ENCODE measurements at places on chromosomes 1 and 21.

- DNase-seq: no peak
Observed at GRCh38 chr1:52355436-52355835, 10.6 kb downstream of the CC2D1B start.

DNA sequence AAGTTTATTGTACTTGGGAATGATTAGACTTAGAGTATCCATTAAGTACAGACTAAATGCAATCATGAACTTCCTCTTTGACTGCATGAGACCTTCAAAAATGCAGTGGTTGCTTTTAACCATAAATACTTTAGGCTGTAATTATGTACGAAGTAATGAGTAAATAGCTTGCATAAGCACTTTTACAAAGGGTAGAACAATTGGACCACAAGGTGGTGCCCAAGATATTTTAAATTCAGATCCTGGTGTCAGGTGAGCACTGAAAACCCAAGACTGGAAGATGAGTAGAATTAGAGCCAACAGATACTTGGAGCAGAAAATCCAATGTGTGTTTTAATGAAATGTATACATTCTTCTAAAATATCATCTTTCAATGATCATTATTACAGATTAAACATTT is 43.4 kb upstream of the RHOU start:
- no peak for DNase-seq

- DNase-seq: no peak
Observed at GRCh38 chr1:208821939-208822338, 577.8 kb upstream of the PLXNA2 start.

DNA sequence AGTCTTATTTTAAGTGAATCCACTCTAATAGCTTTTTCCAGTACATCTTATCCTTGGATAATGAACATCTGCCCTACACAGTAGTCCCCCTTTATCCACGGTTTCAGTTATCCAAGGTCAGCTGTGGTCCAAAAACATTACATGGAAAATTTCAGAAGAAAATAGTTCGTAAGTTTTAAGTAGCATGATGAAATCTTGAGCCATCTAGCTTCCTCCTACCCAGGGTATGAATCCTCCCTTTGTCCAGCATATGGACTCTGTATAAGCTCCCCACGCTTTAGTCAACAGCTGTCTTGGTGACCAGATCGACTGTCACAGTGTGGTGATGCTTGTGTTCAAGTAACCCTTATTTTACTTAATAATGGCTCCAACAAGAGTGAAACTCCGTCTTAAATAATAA is 2.6 kb downstream of the GLRX2 start:
- DNase-seq: no peak

DNA sequence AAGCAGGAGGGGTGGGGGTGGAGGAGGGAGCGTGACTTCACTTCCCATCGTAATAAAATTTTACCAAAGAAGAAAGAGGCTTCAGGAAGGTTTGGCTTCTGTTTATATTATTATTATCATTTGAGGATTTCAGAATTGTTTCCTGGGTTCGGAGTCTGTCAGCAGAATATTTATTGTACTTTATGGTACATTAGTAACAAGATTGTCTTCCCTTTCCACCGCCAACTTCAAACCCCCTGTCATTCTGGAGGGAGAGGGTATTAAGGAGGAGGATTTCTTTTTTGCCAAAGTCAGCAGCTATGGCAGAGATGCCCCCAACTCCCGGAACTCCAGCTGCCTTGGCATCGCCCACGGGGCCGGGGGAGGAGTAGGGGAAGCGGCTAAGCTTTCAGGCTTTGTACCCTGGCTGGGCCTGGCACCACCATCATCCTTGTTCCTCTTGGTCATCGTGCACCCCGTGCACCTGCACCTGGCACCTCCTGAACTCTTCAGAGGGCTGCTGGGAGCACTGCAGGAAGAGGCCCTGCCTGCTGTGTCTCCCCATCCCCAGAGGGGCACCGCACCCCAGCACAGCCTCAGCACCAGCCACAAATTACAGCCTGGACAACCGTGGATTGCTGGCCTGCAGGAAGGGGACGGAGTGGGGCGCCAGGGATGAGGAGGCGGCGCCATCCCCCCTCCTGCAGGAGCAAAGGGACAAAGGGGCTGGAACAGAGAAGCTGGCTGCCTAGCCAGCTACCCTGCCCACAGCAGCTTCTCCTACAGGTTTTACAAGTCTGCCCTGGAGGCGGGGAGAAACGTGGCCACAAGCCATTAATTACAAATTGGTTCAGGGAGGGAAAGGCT is 24.0 kb upstream of the PAX7 start:
- DNase-seq: no peak

- DNase-seq: no peak
Observed at GRCh38 chr1:192527950-192528349, 47.6 kb upstream of the RGS1 start.

DNA sequence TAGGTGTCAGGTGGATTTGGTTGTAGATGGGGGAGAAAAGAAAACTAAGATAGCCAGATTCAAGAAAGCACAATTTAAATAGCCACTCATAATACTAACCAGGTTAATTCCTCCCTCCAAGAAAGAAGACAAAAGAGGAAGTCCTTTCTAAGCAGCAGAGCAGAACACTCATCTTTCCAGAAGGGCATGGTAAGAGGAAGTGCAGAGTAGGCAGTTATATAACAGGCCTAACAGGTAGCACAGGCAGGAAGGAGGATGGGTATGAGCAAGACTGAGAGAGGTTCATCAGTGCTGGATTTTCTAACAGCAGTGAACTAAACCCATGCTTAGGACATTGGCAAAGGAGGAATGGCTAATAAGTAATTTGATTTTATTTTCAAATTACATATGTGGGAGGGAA is 517.5 kb downstream of the PLPP3 start:
- DNase-seq: no peak

- no peak for DNase-seq
Observed at GRCh38 chr1:162626761-162627160, 5.5 kb upstream of the DDR2 start.

DNA sequence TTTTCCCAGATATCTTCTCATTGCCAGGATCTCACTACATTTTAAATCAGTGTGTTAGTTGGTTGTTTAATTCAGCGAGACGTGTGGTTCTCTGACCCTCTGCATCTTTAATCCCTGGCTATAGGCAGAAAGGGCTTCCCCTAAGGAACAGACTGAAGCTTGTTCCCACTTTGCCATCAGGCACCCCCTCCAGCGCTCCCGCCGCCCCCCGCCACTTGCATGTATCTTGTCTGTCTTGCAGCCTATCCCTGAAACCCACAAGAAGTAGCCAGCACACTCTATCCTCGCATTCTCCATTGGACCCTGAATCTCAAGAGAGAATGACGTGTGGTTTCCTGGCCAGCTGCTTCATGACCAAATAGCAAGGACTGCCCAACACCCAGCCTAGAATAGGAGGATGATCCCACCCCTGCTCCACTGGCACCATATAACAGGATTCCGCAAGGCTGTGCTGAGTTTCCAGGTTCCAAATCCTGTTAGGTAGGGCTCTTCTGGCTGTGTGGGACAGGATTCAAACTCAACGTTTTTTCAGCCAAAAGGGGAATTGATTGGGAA is 7.8 kb downstream of the CLDN19 start:
- no peak for DNase-seq

DNA sequence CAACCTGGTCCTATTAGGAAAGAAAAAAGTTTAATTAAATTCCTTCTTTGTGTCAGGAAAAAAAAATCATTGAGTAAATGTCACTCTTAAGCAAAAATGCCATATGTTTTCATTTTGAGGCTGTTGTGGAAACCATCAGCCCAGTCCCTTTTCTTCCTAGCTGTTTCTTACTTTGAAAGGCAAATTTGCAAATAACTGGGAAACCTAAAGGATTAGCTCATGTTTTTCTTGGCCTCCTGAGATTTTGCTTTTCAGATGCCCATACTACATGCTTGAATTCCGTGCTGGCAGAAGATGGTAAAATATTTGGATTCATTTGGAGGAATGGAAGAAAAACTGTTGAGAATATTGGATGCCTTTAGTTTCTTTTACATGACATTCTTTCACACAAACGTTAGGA is 182.1 kb upstream of the ADAMTS5 start:
- no peak for DNase-seq

- DNase-seq: no peak
Observed at GRCh38 chr1:160367934-160368923, 1.4 kb downstream of the NHLH1 start.

- no peak for DNase-seq
Observed at GRCh38 chr1:80424249-80424648, 1376.5 kb upstream of the ADGRL2 start.
